ENCODE measurements at places on chromosomes 4 and X.

DNA sequence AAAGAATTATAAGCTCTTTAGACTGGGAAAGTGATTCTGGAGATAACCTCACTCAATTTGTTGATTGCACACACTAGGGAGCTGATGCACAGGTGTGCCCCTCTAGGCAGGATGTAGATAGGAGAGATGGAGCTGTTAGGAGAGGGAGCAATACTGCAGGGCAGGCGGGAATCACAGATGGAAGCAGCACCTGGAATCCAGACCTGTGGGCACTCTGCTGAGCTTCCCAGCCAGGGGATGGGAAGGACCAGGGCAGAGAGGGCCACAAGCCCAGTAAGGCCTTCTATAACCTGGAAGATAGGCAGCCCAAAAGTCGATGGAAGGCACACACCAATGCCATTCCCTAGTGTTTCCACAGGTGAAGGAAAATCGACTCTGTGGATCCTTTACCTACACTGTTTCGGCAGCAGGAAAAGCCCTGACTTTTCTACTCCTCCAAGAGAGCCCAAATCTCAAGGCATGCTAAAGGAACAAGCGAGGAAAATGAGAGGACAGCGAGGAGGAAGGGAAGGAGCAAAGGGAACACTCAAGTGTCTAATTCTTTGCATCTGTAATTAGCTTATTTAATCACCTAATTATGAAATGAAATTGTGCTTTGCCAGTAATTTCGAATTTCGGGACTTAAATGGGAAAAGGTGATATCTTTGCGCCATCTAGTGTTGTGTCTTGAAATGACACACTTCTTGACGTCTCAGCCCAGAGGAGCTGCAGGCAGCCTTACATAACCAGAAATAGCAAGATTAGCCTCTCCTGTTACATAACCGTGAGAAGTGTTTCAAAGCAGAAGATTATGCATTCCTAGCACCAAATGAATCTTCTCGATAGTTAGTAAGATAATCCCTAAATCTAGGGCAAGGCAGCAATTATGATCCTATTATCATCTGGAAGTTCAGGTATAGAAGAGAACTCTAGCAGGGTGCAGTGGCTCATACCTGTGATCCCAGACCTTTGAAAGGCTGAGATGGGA, 31.0 kb upstream of the TLR3 start:
- DNase-seq, result peak; percentile 59

DNA sequence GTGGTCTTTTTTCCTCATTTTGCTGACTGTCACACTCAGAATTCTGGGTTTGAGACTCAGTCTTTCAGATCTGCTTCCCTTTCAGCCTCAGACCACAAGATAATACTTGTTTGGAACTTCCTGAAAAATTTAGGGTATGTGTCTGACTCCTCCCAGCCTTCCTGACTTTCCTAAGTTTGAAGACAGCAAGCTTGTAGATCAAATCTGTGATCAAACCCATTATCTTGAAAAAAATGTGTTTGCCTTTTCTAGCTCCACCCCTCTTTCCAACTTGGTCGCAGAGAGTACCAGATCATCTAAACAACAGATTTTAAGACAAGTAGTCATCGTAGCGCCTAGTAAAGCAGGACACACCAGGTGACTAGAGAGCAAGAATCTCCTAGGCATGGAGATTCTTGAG, 9.9 kb downstream of the BCAP31 start:
- DNase-seq, result no peak

DNA sequence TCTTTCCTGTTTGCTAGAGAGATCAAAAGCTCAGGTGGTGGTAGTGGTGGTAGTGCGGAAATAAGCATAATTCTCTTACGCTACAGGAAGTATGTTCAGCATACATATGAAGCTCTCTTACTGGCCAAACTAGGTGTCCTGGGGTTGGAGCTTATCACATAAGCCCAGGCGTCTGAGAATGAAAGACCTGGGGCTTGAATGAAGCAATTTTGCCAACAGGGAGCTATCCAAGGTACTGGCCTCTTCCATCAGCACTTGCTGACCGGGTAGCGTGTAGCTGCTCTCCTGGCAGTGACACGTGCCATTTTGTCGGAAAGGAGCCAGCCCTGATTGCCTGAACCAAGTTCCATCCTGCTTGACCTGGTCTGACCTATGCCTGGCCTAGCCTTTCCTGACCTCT, 65.9 kb upstream of the HPF1 start:
- DNase-seq, result peak; percentile 21

GRCh38 chr4:52110171-52110570, 59.1 kb downstream of the SPATA18 start:
- DNase-seq, result no peak

DNA sequence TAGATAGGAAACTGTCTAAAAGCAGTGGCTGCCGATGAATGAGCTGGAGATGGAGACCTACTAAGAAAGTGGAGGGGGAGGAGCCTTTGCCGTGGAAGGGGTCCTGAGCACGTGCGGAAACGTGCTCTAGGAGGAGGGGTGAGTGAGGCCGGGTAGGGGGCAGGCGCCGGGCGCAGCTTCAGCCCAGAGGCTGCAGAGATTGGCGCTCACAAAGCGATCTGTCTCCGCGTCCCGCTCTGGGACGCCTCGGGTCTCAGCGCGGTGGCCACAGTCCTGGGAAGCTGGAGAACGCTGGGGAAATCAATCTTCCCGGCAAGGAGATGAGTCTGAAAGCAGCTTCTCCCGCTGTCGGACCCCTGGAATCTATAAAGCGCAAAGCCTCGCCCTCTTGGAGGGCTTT, 444 bp upstream of the ARHGAP6 start:
- no peak for DNase-seq

DNA sequence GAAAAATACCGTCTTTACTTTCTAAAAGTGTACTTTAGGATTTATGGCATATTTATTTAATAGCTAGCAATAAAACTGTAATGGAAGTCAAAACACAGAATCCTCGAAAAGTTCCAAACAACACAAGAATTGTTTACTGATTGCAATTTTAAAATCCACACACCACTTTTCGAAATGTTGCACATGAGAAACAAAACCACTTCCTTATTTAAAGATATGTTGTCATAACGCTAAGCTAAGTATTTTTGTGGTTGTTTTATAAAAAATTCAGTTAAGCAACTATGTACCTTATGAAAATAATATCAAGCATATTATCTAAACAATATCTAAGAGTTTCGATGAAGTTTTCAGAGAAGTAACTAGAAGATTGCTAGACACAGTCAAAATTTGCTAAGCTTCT, 344 bp downstream of the TMPRSS11D start:
- DNase-seq, result no peak

GRCh38 chr4:127737295-127737694, 7.1 kb downstream of the SLC25A31 start:
- no peak for DNase-seq

DNA sequence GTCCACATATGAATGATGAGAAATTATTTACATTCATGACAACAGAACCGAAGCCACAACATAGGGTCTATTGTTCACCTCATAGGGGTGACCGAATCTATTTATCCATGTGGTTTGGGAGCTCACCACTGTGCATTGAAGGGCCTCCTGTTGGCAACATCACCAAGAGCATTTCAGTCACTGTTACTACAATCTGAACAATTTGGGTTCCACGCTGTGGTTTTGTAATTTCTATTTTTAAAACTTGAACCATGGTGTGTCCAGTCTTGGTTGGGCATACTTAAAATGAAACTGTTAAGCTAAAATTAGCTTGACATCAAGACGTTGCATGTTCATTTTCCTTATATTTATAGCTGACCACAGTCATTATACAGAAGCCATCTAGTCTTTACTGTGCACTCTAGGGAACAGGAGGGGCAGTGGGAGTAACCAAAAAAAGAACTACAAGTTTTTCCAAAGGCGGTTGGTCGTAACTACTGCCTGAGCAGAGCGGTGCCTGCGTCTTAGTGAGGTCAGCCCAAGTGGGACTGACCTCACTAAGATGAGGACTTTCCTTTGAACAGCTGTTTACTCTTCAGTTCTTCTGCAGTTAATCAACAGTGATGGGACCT, 192.1 kb downstream of the SPRY1 start:
- peak; percentile 86 for DNase-seq

- DNase-seq, result peak; percentile 1
Measured at GRCh38 chrX:33211356-33212260, at the start of gene DMD. Gene DMD (minus strand): TSS chrX:33211549. CDS start chrX:33211312, 237 bp downstream.

- DNase-seq, result no peak
Measured at GRCh38 chrX:52425775-52426174, 57.0 kb downstream of the XAGE2 start.

- no peak for DNase-seq
Measured at GRCh38 chr4:75069493-75070074, 136.7 kb downstream of the PARM1 start.

DNA sequence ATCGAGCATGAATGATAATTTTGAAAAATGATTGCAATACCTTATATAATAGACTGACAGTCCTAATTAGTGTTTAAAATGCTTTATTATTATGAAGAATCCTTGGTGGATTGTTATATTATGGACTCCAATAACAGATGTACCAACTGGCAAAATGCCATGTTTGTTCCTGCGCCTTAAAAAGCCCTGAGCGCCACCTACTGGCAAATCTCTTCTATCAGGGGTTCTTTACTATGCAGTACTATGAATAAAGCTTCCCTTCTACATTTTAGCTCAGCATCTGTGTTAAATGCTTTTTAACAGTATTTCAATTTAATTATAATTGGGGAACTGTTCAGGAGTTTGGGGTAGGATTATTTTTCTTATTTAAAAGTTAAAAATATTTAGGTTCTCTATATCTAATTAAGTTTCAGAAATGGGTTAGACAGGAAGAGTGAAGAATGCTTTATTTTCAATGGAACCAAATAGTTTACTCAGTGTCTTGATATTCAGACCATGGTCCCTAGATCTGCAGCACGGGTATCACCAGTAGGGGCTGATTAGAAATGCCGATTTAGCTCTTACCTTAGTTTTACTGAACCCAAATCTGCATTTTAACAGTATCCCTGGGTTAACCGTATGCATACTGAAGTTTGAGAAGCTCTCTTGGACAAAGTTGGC, 20.0 kb downstream of the CFAP97 start:
- DNase-seq, result peak; percentile 79

GRCh38 chr4:74878323-74878722, 54.6 kb upstream of the PARM1 start:
- DNase-seq, result no peak

DNA sequence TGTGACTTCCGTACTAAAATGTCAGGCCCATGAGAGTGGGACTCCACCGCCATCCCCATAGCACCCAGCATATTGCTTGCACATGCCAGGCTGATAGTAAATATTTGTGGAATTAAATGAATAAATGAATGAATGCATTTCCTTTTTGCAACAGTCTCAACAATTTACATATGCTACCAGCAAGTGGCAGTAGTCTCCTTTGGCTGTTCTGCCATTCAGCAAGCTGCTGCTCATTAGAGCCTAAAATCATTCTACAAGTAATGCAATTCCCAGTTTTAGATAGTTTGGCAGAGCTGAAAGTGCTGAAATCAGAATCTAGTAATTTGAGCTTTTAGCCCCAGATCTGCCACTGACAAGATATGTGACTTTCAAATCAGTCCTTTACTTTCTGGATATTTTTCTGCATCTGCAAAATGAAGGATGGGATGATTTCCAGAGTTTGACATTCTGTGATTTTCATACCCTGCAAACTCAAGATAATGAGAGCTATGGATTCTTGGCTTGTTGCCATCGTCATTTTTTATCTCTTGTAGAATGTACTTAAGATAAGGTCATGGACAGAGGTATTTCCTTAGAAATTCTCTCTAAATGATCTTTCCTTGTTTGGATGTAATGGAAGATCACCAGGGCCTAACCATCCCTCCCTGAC, 35.7 kb upstream of the INTS6L start:
- DNase-seq, result peak; percentile 2

DNA sequence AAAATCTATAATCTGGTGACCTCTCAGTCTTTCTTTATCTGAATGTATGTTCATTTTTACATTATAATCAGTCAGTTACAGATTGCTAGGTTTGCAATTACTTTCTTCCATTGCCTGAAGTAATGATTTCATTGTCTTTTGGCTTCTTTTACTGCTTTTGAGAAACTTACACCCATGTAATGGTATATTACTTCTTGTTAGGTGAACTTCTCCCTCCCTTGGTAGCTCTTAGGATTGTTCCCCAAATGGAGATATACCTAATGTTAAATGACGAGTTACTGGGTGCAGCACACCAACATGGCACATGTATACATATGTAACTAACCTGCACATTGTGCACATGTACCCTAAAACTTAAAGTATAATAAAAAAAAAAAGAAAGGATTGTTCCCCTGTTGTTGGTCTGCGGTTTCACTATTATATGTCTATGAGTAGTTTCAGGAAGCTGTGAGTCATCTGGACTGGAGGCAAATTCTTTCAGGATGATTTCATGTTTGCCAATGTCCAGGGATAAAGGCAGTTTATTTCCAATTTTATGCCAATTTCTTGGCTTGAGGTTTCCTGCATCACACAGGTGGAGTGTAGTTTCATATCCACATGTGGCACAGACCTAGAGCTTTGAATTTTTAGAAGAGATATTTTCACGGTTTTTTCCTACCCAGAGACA, 21.8 kb downstream of the SPANXC start:
- no peak for DNase-seq

DNA sequence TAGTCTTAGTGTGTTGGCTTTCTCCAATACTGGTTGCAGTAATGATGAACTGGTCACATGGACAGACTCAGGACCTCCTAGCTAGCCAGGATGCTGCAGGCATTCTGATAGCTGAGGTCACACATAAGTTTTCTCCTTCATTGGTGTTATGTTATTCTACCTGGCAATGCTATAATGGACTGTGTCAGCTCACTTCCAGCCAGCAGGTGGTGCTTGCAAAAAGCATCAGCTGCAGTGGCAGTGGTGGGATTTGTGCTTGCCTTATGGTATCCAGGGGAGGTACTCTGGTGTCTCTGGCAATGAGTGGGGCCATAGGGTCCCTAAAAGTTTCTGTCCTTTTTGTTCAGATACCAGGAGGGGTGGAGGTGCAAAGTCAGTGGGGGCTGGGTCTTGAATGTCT, 33.6 kb downstream of the ZNF330 start:
- DNase-seq, result no peak

DNA sequence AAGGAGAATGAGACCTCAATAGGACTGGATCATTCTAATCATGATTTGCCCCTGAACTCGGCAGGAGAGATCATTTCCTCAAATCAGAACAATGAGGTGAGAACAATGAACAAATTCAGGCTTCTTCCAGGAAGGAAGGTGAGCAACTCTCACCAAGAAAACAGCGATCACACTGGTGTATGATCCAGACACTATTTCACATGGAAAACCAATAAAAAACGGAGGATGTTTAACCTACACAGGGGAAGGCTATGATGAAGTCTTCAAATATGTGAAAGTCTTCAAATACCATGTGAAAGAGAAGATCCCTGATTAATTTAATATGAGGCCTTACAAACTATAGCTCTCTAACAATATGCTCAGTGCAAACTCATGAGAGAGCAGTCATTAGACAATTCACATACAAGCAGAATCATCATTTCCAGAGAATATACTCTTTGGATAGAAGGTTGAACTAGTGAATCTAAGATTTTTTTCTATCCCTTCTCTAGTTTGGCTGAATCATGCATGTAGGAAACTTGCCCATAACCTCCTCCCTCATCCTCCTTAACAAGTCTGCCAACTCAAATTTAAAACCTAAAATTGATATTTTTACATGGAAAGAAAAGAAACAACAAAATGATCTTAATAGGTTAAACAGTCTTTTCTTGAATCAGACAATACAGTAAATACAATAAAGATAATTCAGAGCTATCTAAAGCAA, 122.5 kb downstream of the ADAMTS3 start:
- no peak for DNase-seq

GRCh38 chr4:168847771-168848502, 162.1 kb downstream of the CBR4 start:
- peak; percentile 3 for DNase-seq

GRCh38 chrX:24202465-24203031, 53.0 kb downstream of the ZFX start:
- no peak for DNase-seq
